D721Med (cell line): ENCODE measurements at places on chromosomes 6 and 20.

GRCh38 chr6:96016334-96017069, 728 bp downstream of the FUT9 start:
- DNase-seq = no peak

DNA sequence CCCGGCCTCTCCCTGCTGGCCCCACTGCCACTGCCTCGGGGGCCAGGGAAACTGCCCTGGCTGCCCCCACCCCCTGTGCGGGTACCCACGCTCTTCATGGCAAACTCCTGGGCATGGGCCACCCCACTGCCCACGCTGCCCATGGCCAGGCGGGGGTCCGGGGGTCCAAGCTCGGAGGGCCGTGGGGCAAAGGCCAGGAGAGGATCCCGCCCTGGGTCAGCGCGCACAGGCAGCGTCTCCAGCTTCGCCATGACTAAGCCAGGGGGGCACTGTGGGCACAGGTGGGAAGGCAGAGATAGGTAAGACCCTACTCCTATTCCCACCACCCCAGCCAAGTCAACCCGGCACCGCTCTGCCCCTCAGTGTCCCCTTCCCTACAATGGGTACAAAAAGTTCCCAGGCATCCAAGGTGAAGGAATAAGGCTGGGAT, 6.4 kb downstream of the LZTS3 start:
- no peak for DNase-seq

DNA sequence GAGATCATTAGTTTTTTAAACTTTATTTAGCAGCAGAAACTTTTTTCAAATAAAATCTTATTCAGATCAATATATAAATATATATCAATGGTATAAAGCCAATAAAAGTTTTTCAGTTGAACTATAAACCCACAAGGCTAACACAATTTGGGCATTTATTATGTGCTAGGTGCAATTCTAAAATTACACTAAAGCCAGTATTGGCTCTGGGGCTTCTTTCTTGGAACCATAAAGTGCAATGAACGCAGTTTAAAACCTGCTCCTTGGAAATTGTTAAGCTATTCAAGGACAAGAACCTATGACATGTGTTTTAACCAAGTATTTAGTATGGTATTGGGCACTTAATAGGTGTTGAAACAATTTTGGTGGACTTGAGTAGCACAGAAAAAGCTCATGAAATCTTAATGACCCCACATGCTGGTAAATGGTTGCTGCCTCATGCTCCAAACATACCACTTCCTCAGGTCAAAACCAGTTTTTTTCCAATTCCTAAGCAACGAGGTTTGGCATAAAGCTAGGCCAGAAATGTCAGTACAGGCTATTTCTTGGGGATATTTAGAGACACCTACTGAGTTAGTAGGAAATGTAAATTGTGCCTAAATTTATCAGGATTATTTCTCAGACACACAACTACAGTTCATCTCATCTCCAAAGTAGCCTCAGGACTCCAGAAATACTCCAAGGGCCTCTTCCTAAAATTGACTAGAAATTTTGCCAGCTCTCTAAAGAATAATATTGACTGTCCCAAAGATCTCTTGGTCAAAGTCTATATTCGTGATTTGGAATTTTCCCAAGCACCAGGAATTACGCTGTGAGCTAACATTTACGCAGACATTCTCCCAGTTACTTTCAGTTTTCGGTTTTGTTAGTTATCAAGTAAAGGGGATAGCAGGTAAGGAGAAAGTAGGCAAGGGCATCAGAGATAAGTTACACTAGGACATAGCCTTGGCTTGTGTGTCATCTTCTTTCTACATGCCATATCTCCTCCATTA, 90.9 kb upstream of the LGSN start:
- no peak for DNase-seq

DNA sequence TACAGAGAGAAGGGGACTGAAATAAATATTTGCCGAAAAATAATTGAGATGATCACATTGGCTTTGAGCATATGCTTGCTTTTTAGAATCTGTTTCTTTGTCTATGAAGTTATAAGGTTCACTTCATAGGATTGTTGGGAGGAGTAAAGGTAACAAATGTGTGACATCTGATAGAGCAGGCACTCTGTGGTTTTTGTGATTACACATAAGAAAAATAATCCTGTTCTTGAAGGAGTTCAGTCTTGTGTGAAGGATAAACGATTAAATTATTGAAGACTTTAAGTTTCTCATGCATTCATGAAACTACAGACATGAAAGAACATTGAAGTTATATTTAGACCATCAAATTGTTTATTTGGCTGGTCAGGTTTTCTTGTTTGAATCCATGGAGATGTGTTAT, 45.0 kb downstream of the QKI start:
- DNase-seq = no peak

DNA sequence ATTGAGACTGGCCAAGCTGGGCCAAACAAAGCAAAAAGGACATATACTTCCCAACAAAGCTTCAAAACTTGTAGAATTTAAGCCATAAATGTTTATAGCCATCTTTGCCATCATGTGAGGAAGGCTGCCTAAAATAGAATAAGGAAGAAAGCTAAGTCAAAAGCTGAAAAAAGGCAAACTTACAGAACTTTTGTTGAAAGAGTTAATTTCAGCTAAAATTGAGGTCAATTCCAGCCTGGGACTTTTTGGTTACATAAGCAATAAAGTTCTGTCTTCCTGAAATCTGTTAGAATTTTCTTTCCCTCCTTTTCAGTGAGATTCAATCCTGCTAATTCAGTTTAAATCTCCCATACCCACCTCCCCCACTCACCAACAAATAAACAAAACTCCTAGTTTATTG, 227.9 kb upstream of the MARCKS start:
- DNase-seq = no peak

DNA sequence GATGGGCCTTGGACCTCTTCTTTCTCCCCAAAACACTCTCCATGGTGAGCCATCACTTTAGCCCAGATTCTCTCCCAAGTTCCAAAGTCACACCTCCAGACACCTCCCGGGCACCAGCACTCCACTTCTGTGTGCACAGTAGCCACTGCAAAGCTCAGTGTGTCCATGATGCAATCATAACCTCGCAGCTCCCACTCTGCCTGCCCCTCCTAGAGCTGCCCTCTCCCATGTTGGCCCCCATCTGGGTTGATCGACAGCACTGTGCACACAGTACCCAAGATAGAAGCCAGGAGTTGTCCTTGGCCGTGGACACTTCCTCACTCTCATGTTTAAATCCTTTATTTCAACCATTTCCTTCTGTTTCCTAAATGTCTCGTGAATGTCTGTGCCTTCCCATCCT, 293.3 kb downstream of the PACRG start:
- DNase-seq = no peak

- DNase-seq = no peak
Measured at GRCh38 chr6:88871498-88871897, 91.9 kb downstream of the RNGTT start.

DNA sequence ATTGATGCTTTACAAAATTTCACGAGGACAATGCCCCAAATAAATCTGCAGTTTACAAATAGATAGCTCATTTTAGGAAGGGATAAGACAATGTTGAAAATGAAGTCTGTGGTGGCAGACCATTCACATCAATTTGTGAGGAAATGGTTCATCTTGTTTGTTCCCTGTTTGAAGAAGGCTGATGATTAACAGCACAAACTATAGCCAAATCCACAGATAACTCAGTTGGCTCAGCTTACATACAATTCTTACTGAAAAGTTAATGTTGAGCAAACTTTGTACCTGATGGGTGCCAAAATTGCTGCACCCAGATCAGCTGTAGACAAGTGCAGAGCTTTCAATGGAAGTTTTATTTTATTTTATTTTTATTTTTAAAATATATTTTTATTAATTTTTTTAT, 763.9 kb downstream of the DOK5 start:
- DNase-seq = no peak

DNA sequence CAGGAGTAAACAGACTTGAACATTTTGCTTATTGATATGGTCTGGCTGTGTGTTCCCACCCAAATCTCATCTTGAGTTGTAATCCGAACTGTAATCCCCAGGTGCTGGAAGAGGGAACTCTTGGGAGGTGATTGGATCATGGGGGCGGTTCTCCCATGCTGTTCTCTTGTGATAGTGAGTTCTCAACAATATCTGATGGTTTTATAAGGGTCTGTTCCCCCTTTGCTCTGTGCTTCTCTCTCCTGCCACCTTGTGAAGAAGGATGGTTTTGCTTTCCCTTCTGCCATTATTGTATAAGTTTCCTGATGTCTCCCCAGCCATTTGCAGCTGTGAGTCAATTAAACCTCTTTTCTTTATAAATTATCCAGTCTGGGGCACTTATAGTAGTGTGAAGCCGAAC, 40.0 kb downstream of the MYLIP start:
- DNase-seq = no peak

- DNase-seq = no peak
Measured at GRCh38 chr20:58277578-58278472, 31.7 kb upstream of the RAB22A start.

DNA sequence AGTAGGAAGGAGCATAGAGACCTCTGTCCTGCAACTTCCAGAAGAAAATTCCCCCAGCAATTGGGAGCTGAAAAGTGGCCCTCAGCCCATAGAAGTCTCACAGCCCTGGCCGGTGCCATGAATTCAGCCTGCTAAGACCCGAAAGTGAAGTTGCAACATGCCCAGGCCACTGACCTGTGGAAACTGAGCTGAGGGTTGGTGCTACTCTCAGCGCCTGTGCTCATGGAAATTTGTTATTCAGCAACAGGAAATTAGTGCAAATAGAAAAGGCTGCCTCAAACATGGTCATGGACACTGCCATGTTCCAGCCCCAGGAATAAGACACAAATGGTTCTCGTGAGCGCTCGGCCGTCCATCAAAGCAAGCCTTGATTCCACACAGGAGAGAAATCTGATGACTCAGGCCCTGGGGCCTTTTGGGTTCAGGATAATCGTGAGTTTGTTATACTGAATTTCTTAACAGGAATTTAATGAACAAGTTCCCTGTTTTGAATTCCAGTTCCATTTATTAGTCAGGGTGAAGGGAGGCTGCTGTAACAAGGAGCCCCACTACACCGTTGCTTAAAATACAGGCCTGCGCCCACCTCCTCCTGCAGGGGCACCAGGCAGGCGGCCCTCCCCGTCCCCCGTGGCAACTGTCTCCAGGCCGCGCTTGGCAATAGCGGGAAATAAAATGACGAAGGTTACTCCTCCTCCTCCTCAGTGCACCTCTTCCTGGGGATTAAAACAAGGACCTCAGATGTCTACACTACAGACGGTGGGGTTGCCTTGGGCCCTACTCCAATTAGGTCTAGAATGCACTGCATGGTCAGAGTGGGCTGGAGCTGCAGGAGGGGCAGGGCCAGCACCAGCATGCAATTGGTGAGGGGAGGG, 152.9 kb downstream of the ERMARD start:
- no peak for DNase-seq

- no peak for DNase-seq
Measured at GRCh38 chr20:61120595-61121515, 131.2 kb upstream of the CDH4 start.

GRCh38 chr6:113649276-113649675, 207.9 kb upstream of the MARCKS start:
- no peak for DNase-seq

DNA sequence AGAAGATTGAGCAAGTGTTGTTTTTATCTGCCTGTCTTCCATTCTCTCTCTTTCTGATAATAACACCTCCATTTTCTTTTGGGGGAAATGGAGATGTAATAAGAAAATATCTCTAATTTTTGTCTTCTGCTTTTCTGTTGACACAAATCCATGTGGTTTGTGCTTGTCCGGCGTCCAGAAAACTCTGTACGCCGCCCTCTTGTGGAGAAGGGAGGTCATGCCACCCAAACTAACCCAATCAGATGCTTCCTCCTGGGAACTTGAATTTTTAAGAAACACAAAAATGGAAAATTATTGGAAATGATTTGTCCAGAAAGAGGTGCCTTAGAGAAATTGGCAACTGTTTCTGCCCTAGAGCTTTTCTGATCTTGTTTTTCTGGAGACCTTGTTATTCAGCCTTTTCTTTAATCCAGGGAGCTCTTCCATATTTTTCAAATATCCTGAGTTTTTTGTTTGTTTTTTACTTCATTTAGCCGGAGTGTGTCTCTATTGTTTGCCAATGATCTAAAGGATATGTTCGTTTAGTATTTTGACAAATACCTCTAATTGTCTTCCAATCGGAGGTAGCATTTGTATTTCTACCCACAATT, 17.8 kb upstream of the FNDC1 start:
- no peak for DNase-seq

DNA sequence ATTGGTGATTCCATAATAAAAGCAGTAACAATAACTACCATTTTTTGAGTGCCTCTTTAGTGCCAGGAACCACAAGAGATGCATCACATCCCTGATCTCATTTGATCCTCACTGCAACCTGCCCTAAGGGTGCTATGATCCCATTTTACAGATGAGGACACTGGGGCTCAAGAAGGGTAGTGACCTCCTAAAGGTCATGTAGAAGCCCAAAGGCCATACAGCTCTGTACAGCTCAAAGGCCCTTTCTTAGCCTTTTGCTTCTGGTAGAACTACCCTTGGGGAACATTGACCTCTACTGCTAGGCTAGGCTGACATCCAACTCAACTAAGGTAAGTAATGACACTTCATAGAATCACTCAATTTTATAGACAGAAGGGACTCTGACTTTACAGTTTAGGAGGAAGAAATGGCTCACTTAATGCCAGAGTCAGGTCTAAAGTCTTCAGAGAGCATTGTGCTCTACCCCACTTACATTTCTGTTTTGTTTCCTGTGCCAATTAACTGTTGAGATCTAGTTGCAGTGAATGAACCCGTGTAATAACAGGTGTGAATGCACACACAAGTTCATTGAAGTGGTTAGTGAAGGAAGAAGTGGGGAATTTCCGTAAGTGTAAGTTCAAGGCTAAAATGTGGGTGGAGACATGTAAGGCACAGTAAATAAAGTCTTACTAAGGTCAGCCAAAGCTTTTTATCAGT, 10.7 kb downstream of the SLC9A8 start:
- no peak for DNase-seq

DNA sequence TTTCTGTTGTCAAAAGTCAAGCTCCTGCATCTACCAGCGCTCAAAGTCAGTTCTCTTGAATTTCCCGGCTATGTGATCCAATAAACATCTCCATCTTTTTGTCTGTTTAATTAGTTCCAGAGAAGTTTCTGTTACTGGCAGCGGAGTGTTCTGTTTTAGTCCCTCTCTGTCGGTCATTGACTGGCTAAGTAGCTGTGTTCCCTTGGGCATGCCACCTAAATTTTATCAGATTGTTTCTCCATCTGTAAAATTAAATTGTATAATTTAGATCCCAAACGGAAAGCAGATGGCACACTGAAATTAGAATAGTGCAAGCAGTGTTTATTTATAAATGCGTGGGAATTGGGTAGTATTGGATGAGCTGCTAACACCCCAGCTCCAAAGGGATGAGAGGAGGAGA, 29.7 kb upstream of the PRL start:
- DNase-seq = no peak

DNA sequence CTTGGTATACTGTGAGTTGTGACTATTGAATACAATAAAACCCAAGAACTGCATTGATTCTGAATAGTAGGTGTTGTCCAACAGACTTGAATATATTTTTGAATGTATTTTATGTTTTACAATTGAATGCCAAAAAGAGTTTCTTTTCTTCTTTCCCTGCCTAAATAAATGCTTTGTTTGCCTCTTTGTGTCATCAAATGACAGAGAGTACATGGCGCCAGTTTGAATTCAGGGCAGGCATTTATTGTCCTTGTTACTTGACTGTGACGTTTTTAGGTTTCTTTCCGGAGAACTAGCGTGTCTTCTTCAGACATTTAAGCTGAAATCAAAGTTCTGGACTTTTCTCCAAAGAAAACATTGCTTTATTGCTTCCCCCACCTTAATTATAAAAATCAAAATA, 16.6 kb downstream of the KIF3B start:
- no peak for DNase-seq

- DNase-seq = no peak
Measured at GRCh38 chr20:57513199-57513598, 11.7 kb downstream of the CTCFL start.

GRCh38 chr6:25136854-25137253, 142.3 kb upstream of the CARMIL1 start:
- no peak for DNase-seq

GRCh38 chr20:4546342-4546741, 175.4 kb upstream of the PRND start:
- DNase-seq = no peak
